ENCODE measurements at places on chromosomes 2 and 18. TPM values are rescaled to one million over a fixed set of nuclear protein-coding genes. Genes with fewer than 3 reads are reported as not detected.

The NEU2 gene
- not detected for total RNA-seq

The PIEZO2 gene
- not detected for total RNA-seq

The SLC11A1 gene
- total RNA-seq = 0.19 TPM

The PSMA8 gene
- total RNA-seq = 0.93 TPM

The CPO gene
- not detected for total RNA-seq

The GAL3ST2 gene
- 1.2 TPM for total RNA-seq

The ZNF385B gene
- not detected for total RNA-seq

The BARD1 gene
- total RNA-seq = 34.3 TPM

The ANKRD30B gene
- total RNA-seq = not detected

The PLB1 gene
- 0.63 TPM for total RNA-seq

The CNRIP1 gene
- total RNA-seq = not detected

Measured in activated CD4-positive, alpha-beta T cell treated with anti-CD3 and anti-CD28 coated beads, Interleukin-2, amount 10 ng/mL, durations not matched to agents 24 days and 14 days (primary cell).